ENCODE measurements at places on chromosomes 11 and 22.

- DNase-seq = no peak
Observed at GRCh38 chr11:45026835-45027234, 76.2 kb upstream of the TP53I11 start.

DNA sequence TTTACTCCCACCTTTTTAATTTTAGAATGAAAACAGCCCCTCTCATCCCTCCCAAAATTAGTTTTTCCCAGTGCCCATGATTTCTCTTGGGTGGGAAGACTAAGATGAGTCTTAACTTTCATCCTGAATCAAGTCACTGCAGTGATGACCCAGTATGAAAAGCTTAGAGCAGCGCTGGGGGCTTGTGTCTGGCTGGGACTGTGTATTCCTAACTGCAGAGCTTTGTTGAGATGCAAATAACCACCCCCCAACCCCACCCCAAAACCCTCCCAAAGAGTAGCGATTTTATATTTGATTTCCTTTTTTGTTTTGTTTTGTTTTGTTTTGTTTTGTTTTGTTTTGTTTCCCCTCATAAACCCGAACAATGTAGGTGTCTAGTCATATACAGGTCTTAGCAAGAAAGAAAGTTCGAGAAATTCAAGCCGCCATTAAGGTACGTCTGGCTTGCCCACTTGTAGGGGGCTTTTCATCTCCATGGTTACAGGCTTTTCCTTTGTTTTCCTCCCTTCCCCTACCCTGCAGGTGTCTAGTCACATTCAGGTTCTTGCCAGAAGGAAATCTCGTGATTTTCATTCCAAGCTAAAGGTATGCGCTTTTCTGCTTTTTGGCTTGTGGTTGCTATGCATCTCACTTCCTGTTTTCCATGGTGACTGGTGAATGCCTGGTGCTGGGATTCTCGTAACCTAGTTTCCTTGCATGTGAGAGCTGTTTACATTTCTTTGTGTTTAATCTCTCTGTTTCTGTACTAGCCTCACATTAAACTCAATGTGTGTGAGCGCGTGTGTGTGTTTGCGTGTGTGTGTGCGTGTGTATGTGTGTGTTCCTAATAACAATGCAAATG is 144.6 kb upstream of the RASSF10 start:
- DNase-seq = peak; percentile 53

GRCh38 chr11:120714438-120714837 is 202.9 kb downstream of the GRIK4 start:
- no peak for DNase-seq

DNA sequence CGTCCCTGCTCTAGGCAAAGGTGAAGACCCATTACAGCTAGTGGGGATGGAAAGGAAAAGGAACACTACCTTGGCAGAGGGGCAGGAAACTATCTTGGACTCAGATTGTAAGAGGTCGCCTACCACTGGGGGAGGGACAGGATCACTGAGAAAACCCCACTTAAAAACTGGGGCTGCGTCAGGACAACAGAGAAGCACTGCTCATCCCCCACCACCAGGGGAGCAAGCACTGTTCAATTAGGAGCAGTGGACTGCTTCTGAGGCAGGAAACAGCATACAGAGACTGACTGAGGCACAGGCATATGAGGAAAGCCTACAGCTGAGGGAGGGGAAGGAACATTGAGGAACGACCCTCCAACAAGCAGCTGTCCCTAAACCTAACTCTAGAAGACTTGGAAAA is 20.8 kb upstream of the DLAT start:
- no peak for DNase-seq

- DNase-seq = no peak
Observed at GRCh38 chr11:117807482-117808327, 10.7 kb upstream of the DSCAML1 start.

- no peak for DNase-seq
Observed at GRCh38 chr11:35174666-35175065, 35.7 kb downstream of the CD44 start.

DNA sequence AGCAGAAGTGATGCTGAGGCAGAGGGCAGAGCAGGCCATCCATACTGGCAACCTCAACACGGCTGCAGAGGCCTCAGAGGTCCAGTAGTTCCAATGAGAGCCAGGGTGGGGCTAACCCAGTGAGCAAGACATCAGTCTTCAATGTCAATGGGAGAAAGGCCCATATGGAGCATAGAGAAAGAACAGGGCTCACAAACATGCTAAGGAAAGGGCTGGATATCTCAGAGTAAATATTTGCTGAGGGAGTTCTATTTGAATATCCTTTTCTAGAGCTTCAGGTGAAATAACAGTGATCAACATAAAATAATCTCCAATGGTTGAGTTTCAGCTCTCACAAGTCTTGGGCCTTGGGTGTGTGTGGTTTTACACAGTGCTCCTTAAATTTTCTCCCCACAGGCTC is 50.8 kb upstream of the CCDC90B start:
- no peak for DNase-seq

GRCh38 chr22:45717789-45718188 is 46.2 kb downstream of the ATXN10 start:
- peak; percentile 27 for DNase-seq

- DNase-seq = peak; percentile 41
Observed at GRCh38 chr11:18785411-18785810, 6.2 kb downstream of the PTPN5 start.

- no peak for DNase-seq
Observed at GRCh38 chr22:50205781-50206569, 5.2 kb downstream of the SELENOO start.

- no peak for DNase-seq
Observed at GRCh38 chr11:125519860-125520834, 24.1 kb upstream of the FEZ1 start.

DNA sequence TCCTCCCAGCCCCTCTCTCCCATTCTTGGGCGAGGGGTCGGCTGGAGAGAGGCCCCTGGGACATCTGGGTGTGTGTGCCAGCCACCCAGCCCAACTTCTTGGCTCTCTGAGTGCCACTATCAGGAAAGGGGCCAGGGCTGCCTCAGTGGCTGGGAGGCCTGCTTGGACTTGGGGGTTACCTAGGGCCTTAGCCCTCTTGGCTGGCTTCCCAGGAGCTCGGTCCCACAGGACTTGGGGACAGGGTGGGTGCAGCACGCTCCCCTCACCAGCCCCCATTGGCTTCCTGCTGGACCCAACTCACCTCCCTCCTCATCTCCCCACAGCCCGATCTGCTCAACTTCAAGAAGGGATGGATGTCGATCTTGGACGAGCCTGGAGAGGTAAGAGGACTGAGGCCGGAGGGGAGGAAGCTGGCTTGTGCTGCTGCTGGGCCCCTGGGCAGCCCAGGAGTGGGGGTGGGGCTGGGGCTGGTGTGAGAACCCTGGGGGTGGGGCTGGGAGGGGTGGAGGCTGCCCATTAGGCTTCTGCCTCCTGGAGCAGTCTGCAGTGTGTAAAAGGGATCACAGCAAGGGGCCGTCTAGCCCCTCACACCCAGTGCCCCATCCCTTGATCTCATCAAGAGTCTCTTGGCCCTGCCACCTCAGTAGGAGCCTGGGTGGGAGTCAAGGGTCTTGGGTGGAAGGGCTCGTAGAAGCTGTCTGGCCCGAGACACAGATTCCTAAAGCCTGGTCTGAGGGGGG is 54.8 kb downstream of the TRIOBP start:
- no peak for DNase-seq

- no peak for DNase-seq
Observed at GRCh38 chr11:36019722-36020121, 75.9 kb downstream of the LDLRAD3 start.

DNA sequence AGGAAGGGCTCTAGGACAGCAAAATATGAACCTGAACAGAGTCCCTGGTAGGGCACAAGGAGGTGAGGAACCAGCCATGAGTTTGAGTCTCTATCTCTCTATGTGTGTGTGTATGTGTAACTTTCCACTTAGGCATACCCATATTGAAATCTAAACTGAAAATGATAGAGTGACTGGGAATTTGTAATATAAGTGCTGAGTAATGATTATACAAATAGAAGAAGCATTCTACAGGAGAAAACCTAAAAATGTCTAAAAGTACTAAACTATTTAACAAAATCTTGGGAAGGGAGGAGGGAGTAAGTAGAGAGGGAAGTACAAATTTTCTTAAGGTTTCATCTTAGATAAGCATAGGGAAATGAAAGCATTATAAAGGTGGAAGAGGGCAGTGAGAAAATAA is 97.1 kb upstream of the ZC3H12C start:
- DNase-seq = no peak

- DNase-seq = no peak
Observed at GRCh38 chr22:26568207-26568706, 21.7 kb downstream of the TPST2 start.

DNA sequence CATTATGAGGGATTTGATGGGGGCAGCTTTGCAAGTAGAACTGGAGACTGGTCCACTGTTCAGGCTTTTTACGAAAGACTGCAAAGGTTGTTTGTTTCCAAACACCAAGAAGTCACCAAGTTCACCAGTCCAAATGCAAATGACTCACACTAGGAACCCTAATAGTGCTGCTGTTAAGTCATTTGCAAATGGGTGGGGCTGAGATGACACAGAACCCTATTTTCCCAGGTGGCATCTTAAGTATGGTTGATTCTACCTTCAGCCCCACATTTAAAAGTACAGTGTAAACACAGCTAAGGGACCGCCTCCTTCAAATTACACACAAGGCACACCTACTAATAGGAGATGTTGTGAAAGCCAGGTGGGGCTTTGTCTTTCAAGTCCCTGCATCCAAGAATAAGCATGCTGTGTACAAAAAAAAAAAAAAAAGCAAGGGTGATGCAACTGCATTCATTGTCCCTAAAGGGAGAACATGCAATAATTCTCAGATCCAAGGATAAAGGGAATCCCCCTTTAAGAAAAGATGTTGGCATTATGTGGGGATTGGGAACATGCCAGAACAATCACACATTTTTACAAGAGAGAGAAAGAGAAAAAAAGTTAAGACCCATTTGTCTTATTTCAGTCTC is 27.3 kb downstream of the BDNF start:
- DNase-seq = no peak

DNA sequence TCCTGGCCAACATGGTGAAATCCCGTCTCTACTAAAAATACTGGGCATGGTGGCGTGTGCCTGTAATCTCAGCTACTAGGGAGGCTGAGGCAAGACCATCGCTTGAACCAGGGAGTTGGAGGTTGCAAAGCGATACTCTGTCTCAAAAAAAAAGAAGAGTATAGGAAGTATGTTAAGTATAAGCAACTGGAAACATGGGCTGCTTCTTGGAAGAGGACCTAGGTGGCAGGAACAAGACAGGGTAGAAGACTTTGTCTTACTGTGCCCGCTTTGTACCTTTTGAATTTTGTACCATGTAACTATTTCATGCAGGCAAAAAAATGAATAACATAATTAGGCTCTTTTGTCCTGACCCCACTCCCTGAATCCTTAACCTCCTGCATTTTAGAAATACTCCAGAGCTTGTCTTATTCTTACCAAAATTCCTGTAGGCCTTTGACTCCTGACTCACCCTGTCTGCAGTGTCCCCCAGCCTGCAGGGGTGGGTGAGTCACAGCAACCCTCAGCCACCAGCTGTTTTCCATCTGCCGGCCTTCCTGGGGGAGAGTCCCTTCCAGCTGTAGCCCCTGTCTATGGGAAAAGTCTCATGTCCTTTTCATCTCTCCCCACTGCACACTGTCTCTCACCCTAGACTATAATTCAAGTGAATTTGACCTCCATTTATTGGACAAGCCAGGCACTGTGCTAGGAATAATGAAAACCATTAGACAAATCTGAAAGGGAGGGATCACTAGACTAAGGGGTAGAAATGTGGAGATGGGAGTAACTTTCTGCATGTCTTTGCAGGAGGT is 41.8 kb downstream of the TXN2 start:
- peak; percentile 75 for DNase-seq

GRCh38 chr22:23168391-23169042 is 11.8 kb upstream of the BCR start:
- DNase-seq = no peak

DNA sequence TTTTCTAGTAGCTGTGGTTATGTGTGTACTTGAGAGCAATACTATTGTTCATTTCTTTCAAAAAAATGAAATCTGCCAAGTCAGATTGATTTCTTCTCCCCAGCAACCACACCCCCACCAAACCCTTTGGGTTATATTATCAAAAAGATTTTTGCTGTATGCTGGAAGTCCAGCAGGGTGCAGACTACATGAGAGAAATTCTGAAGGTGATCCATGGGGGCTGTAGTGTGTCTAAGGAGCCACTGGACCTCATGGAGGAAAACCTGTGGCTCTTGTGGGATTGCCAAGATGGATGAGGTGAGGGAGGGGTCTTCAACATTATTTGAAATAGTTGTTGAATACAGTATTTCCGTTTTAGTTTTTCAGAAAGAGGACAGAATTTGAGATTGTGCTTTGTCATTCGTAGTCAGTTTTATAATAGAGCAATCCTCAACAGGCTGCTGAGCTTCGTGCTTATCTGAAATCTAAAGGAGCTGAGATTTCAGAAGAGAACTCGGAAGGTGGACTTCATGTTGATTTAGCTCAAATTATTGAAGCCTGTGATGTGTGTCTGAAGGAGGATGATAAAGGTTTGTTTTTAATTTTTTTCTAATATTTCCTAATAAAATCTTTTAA is 3.1 kb downstream of the EIF3M start:
- DNase-seq = no peak

DNA sequence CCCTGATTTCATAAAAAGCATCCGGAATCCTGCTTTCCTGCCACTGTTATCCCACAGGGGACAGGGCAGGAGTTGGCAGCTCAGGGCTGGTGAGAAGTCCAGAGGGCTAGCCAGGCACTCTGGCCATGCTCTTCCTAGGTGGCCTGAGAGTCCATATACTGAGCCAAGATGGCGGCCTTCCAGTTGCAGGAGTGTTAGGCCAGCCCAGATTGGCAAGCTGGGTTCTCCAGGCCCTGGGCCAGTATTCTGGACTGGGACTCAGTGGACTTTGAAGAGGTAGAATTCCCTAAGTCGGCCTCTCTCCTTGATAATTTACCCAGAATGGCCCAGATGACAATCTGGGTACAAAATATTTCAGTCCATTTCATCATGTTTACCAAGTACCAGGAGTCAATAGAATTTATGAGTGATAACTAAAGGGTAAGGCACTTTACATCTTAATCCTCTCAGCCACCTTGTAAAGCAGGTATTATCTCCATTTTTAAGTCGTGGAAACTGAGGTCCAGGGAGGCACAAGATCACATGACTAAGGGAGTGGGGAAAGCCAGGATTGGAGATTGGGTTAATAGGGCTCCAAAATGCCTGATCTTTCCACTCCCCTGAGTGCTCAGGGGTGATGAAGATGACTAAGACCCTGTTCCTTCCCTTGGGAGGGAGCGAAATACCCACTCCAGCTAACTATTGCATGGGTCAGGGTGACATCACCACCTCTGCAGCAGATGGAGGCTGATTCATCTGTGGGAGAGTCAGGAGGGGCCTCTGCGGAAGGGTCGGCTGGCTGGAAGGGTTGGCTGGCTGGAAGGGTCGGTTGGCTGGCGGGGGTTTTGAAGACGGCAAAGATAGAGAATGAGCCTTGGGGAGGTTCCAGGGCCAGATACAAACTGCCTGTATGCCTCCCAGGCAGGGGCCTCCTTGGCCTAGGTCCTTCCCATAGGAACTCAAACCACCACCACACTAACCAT is 1.2 kb upstream of the MICALL1 start:
- peak; percentile 95 for DNase-seq

All from fibroblast of skin of left biceps (primary cell).